HuH-7 (cell line): ENCODE measurements at places on chromosomes 2 and 18.

GRCh38 chr2:126241001-126241400 lies 415.0 kb upstream of the GYPC start:
- DNase-seq, result no peak

GRCh38 chr18:80178935-80179818 lies 68.1 kb downstream of the PARD6G start:
- no peak for DNase-seq

GRCh38 chr18:7789856-7790552 lies 222.9 kb downstream of the PTPRM start:
- DNase-seq, result peak; percentile 27

DNA sequence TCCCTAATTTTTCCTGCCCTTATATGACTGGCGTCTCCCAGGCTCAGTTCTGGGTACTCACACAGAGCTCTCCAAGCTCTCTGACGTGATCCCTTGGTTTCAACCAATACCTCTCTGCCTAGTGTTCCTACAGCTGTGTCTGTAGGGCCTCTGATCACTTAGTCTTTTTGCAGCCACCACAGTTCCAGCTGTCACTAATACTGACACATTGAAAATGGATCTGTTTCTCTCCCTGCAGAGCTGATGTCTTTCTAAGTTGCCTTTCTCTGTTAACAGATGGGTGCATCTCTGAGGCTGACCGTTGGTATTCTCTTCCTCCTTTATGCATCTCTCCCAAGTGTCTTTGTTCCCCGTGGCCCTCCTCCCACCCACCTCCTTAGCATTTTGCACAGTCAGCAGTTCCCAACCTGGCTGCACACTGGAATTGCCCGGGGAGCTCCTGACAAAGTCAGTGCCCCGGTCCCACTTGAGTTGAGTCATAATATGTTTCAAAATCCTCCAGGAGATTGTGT lies 62.5 kb downstream of the CERS6 start:
- DNase-seq, result no peak

DNA sequence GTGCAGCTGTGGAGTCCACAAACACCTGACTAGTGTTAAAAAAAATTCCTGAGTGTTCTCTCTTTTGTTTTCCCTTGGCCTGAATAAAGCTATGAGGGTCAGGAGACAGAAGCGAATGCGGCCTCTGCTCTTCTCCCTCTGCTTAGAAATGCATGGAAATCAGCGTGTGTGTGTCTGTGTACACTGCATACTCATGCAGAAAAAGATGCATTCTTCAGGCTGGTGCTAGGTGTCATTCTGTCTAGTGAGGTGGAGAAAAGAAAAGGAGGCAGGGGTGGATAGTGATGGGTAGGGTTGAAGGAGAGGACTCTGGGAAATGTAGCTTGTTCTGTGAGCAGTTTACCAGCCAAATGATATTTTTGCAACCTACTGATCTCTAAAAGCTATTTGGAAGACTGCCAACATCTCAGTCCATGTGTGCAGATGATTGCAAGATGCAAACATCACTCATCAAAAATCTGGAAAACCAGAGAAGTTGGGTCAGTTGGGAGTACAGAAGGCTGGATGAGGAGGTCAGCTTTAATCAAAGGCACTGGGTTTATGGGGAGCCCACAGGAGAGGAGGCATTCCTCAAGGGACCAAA lies 177.7 kb downstream of the INSIG2 start:
- no peak for DNase-seq

DNA sequence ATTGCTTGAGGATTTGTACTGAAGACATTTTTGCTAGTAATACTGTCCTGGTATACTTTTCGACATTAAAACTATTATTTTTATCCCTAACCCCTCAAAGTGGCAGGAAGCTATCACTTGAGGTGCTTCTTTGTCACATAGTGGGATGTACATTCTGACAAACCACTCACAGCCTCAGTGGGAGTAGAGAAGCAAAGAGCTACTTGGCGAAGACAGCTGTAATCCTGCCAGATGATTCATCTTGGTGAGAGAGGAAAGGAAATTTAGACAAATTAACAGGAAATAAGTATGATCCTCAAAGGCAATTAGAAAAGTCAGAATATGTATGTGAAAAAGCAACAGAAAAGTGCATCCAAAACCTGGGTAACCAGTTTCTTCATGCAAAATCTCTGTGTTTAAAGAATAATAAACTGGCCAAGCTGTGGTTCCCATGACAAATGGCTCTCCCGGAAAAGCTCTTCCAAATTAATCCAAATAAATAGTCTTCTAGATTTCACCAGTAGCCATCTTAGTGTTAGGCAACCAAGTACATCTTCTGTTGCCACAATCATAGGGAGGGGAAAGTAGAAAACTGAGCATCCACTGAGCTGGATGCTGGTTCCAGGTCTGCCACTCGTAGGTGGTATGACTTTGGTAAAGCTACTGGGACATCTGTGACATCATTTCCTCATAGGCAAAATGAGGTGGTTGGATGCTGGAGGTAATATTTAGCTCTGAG lies 308.0 kb upstream of the LYPD1 start:
- DNase-seq, result no peak

DNA sequence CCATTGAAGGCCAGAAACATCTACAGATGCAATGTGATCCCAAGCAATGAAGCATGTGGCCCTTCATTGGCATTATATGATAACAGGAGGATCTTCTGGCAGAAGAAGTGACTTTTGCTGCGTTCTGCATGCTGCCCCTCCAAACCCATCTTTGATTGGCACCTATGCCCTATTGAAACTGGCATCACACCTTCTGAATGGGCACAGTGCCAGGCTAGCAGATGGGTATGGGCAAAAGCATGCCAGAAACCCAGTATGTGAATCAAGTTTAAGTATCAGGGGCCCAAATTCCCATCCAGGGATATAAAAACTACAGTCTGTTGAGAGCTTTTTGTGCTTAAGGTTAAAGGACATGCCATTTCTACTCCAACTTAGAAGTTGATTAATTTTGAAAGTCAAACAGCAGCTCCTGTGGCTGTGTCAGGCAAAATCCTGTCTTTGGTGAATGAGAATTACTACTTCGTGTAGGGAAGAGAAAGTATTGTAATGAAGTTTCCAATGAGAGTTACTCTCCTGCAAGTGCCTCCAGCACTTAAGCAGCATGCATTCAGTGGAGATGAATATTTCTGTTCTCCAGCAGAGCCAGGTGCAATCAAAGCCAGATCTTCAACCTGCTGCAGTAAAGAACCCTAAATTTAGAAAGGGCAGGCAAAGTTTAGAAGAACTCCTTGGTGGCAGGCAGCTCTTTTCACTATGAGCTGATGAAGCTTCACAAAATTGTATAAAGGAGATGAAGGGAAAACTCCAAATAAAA lies 8.6 kb downstream of the VRK2 start:
- no peak for DNase-seq

DNA sequence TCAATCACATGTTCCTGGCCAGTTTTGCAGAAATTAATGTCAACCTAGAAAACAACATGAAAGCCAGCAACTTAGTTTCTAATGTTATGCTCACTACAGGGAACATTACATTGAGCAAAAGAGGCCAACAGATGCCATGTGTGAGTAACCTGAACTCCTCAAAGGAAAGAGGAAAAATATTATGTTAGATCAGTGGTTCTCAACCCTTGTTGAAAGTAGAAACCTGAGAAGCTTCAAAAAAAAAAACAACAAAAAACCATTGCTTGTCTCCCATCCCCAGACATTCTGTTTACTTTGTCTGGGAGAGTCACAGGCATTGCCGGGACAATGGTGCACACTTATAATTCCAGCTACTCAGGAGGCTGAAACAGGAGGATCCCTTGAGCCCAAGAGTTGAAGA lies 57.7 kb downstream of the METTL4 start:
- peak; percentile 8 for DNase-seq

- DNase-seq, result no peak
Measured at GRCh38 chr18:80227472-80227871, 19.8 kb downstream of the PARD6G start.

DNA sequence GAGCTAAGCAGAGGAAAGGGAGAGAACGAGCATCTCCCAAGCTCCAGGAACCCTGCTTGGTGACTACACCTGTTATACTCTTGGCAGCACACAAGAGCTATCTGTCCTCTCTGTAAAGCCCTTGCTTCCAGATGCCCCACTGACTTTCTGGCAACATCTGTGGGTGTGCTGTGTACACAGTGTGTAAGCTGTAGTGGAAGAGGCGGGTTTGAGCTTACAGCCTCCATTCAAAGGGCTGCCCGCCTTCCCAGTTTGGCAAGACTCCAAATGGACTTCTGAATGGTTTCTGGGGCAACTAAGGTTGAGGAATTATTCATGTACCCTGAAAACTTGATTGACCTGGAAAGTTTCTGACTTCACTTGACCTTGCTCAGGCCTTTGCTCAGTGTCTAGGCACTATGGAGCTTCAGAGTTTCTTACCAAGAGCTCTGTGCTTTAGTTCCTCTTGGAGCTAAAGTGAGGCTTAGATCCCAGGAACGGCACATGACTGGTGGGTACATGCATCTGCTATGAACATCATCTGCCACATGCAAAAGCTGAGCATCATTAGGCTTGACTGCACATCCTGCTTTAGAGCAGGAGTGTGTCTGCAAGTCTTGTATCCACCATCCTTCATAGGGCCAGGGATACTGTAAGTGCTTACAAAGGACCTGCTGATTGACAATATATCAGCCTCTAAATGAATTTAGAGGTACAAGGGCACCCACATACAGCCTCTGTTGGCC lies 290.9 kb upstream of the SIX2 start:
- no peak for DNase-seq

DNA sequence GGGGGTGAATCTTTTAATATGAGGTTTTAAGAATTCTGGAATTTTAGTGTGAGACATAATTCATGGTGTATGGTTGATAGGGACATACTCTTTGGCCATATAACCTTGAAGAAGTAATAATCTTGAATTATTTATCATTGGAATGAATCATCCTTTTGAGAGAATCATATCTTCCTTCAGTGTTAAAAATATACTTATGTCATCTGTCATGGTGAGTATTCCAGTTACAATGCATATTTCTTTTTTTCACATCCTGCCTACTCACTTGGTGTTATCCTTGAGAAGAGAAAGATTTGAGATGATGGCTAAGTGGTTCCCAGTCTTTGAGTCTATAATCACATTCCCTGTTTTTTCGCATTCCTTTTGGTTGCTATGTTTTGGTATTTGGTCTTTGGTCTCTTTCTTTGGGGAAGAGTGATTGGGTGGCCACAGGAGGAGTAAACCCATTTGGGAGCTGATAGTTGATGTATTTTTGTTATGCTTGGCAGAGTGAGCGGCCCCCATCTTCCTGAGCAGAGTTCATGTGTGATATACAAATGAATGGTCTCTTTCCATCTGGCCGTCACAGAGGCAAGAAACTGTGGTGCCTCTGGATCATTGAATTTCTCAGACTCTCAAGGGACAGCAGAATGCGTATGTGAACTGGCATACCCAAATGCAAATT lies 21.6 kb downstream of the ASAP2 start:
- DNase-seq, result no peak

GRCh38 chr2:10136101-10136934 lies 13.8 kb downstream of the RRM2 start:
- DNase-seq, result no peak

GRCh38 chr2:15238028-15238427 lies 323.1 kb downstream of the NBAS start:
- no peak for DNase-seq

- DNase-seq, result no peak
Measured at GRCh38 chr18:80159713-80160636, 50.9 kb downstream of the ADNP2 start.

DNA sequence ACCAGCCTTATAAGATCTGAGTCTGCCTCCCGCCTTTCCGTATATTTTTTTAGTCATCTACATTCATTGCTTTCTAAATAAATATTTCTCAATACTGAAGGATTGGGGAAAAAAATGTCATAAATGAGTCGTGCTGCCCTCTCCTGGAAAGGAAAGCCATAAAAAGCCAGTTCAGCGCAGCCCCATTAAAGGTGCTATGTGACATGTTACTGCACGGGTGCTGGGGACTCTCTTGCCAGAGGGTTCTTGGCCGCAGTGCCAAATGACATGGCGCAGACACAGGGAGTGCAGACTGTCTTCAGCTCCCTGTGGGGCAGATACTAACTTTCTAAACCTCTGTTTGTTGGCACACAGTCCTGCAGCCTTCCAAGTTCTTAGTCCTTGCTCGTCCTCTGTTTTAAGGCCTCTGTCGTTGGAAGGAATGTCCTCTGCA lies 53.7 kb upstream of the MAP3K20 start:
- DNase-seq, result peak; percentile 49

DNA sequence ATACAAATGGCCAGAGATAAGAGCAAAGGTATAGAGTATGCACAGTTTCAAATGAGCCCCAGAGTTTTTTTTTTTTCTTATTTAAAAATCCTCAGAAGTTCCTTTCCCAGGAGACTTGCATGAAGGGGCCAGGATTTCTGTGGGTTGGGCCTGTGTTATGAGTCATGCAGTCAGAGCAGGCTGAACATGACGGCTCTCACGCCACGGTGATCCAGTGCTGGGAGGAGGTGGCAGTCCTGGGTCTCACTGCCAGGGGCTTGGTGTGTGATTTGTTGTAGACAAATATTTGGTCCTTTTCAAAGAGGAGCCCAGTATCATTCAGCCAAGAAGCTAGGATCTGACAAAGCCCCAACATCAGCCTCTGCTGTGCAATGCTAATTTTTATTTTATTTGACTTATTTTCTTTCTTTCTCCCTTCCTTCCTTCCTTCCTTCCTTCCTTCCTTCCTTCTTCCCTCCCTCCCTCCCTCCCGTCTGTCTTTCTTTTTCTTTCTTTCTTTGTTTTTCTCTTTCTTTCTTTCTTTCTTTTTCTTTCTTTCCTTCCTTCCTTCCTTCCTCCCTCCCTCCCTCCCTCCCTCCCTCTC lies 10.4 kb upstream of the KCNE4 start:
- no peak for DNase-seq

GRCh38 chr2:1265454-1265853 lies 147.8 kb upstream of the TPO start:
- no peak for DNase-seq

DNA sequence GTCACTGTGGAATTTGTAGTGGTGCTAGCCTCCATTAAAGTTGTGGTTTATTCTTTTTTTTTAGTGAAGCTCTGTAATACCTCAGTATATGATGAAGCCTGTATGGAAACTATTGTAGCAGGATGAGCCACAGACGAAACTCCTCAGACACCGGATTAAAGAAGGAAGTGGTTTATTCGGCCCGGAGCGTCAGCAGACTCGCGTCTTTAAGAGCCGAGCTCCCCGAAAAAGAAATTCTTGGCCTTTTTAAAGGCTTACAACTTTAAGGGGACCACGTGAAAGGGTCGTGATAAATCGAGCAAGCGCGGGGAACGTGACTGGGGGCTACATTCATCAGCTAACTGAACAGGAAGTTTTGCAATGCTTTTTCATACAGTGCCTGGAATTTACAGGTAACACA lies 8.1 kb upstream of the CCL20 start:
- DNase-seq, result no peak
